ENCODE measurements at places on chromosomes 13 and 19.
A peak's percentile ranks its signal among the peaks of the same experiment; 100 is the strongest.

GRCh38 chr19:49359851-49360820, 2.1 kb downstream of the TEAD2 start:
- no peak for DNase-seq

DNA sequence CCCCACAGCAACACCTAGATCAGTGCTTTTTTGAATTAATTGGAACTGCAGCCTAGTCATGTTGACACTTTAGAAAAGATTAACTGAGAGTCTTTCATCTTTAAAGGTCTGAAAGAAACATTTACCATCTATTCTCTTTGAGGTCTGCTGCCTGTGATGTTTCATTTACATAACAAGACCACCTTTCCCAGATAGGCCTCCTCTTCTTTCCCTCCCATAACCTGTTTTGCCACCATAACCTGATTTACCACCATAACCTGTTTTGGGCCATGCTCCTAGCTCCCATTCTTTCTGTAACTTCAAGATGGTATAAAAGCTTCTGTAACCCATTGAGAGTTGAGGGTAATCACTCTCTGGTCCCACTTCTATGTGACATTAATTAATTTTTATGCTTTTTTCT, 320.8 kb downstream of the PCDH20 start:
- DNase-seq: no peak

- DNase-seq: no peak
Observed at GRCh38 chr19:15286688-15287365, 45.5 kb downstream of the BRD4 start.

DNA sequence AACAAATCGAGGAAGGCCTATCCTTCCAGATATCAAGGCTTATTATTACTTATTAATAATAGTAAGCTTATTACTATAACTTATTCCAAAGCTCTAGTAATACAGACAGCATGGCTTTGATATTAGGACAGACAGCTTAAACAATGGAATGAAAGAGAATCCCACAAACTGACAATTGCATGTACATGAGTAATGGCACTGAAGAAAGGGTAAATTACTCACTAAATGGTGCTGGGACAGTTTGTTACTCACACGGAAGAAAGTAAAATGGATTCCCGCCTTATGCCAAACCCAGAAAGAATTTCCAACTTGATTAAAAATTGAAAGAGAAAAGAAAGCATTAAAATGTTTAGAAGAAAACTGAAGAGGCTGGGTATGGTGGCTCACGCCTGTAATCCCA, 60.3 kb downstream of the MIPEP start:
- peak; percentile 55 for DNase-seq

GRCh38 chr13:37448153-37448552, 150.4 kb downstream of the POSTN start:
- DNase-seq: no peak

DNA sequence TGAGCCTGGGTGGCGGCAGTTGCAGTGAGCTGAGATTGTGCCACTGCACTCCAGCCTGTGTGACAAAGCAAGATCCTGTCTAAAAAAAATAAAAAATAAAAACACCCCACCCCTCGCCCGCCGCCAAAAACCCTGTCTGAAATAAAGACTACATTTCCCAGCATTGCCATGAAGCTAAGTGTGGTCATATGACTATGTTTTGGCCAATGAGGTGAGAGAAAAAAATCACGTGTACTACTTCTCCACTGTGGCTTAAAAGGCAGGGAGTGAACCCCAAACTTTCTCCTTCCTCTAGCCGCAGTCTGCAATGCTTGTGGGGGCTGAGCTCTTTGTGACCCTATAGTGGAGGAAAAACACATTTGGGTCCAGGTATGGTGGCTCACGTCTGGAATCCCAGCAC, 54.9 kb downstream of the COLGALT1 start:
- DNase-seq: peak; percentile 55

- no peak for DNase-seq
Observed at GRCh38 chr13:79675931-79676660, 195.1 kb downstream of the NDFIP2 start.

- peak; percentile 69 for DNase-seq
Observed at GRCh38 chr19:6232601-6233055, 47.1 kb downstream of the MLLT1 start.

- no peak for DNase-seq
Observed at GRCh38 chr19:19948800-19949199, 48.1 kb downstream of the ZNF93 start.

DNA sequence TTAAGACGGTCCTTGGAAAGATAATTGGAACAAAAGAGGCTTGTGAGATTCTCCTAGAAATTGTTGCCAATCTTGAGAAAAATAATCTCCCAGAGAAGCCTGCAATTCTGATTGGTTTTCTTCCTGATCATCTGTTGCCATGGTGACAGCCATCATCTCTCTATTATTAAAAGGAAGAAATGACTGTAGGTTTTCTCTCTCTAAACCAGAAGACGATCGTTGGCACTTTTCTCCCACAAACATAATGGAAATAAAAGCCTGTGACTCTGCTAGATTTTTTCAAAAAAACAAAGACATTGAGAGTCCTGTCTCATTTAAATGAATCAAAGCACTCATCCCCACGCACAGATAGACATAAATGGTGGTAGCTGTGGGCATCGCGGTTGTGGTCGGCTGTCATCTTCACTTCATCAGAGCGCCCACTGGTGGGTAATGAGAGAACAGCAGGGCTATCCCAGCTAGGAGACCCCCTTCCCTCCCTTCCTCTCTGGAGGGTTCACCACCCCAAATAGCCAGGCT, 21.7 kb upstream of the CALM3 start:
- DNase-seq: no peak

- no peak for DNase-seq
Observed at GRCh38 chr13:21453387-21454081, 5.6 kb downstream of the ZDHHC20 start.

GRCh38 chr13:79477968-79478367, 3.0 kb upstream of the NDFIP2 start:
- DNase-seq: no peak

- no peak for DNase-seq
Observed at GRCh38 chr13:26007261-26008125, 44.3 kb downstream of the SHISA2 start.

DNA sequence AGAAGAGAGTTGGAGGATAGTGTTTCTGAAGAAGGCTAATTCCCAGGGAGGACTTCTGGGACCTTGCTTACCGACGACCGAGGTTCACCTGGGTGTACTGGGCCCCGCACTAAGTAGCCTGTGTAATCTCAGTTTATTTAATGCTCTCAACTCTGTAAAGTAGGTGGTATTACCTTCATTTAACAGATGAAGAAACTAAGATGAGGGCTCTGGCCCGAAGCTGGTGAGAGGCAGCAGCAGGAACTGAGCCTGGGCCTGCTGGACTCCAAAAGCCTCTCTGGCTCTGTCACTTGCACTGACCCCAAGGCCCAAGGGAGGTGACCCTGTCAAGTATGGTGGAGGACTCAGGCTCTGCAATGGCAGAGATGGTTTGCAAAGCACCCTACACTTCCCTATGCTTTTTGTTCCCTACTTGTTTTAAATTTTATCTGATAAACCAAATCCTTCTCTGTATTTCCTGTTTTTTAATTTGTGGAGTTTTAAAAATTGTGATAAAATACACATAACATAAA, 50.6 kb downstream of the GGACT start:
- no peak for DNase-seq

DNA sequence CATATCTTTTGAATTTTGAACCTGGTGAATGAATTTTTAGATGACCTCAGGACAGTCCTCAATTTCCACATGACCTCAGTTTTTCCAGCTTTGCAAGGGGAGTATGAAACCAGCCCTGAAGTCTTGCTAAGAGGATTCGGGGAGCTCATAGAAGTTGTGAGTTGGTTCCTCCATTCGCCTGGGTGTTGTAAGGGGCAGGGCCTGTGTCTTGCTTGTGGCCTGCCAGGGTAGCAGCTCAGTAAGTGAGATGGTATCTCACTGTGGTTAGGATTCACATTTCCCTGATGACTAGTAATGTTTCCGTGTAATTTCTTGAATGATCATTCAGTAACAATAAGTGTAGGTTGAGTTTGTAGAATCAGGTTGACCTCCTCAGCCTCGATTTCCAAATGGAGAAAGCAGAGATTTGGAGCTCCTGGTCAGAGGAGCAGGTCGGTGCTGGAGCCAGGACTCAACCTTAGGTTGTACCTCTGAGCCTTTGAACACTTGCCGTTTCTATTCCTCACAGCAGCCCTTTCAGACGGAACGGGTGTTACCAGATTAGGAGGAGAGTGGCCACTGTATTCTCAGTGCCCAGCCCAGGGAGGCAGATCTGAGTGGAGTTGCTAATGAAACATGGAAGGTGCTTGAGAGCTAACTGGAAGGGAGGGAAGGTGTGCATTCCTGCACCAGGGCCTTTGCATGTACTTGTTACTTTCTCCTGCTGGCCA, 14.6 kb downstream of the NACC1 start:
- peak; percentile 85 for DNase-seq

DNA sequence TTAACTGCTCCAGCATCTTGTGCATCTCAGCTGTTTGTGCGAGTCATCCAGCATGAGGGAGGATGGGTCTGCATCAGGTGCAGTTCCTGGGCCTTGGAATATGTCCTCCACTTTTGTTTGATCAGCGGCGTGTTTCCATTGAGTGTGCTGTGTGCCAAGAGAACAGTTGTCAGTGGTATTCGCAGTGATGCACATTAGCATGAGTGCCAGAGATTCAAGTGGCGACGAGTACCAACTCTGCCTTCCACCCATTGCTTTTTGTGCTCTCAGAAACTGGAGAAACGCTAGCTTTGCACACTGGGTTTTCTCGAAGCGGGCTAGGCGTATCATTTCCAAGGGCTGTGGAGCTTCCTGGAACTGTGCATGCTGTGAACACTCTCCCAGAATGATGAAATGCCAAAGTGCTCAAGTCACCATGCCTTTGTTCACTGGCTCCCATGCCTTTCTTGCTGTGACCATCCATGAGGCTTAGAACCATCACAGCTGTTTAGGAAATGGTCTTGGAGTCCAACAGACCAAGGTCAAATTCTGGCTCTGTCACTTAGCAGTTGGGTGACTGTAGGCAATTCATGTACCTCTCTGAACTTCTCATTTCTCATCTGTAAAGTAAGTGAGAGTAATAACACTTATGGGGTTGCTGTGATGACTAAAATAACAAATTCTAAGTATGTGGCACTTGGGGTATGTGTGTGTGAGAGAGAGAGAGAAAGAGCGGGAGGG, 18.4 kb downstream of the LRCH1 start:
- peak; percentile 66 for DNase-seq

GRCh38 chr19:16897029-16897855, 8.4 kb downstream of the F2RL3 start:
- peak; percentile 99 for DNase-seq

GRCh38 chr13:111289251-111289650, 31.2 kb upstream of the TEX29 start:
- DNase-seq: no peak

GRCh38 chr19:16586991-16587832, 15.0 kb upstream of the SLC35E1 start:
- peak; percentile 37 for DNase-seq

GRCh38 chr19:47726467-47726866, 13.2 kb downstream of the EHD2 start:
- DNase-seq: no peak

DNA sequence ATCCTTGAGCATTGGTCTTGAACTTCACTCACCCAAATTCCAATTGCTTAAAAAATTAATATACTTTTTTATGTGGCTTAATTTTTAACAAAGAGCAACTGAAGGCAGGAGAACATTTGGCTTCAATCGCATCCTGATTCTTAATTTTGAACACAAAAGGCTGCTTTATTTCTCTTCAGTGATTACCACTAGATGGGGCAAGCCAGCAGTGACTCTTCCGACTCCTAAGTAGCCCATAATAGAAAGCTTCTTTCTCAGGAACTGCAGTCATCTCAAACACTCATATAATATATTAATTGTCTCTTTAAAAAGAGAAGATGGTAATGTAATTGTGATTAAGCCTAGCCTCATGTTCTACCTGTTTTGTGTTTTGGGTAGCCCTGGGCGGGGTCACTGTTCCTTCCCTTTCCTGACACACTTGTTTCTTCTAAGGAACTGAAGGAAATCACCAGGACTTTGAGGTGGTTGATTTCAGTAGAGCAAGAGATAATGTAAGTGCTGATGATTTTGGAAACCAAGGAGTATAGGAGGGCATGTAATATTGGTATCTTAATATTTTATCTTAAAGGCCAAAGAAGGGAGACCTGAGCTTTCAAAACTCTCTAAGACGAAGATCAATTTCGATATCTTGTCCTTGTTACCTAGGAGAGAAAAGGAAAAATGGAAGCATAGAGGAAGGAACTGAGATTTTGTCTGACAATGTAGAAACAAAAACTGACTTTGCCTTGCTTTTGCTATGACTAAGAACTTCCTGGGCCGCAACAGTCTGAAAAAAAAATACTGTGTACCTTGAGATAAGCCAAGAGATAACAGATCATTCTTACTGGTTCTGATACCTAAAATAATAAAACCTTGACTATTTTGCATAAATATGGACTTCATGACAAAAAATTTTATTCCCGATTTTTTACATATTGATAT, 73.1 kb downstream of the TNFSF13B start:
- peak; percentile 29 for DNase-seq

DNA sequence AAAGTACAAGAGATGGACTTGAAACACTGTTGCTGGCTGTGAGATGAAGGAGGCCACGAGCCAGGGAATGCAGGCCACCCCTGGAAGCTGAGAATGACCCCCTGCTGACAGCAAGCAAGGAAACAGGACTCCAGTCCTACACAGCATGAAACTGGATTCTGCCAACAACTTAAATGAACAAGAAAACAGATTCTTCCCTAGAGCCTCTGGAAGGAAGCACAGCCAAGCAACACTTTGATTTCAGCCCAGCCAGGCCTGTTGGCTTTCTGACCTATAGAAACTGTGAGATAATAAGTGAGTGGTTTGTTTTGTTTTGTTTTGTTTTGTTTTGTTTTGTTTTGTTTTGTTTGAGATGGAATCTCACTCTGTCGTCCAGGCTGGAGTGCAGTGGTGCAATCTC, 105.3 kb upstream of the CACNA1A start:
- DNase-seq: no peak

GRCh38 chr19:44499962-44500949, at the start of gene ZNF180:
Gene ZNF180 (minus strand): TSS chr19:44500522. CDS start chr19:44497334, 3,188 bp downstream.
- peak; percentile 97 for DNase-seq

- DNase-seq: no peak
Observed at GRCh38 chr13:92591117-92591516, 635.5 kb upstream of the GPC6 start.

DNA sequence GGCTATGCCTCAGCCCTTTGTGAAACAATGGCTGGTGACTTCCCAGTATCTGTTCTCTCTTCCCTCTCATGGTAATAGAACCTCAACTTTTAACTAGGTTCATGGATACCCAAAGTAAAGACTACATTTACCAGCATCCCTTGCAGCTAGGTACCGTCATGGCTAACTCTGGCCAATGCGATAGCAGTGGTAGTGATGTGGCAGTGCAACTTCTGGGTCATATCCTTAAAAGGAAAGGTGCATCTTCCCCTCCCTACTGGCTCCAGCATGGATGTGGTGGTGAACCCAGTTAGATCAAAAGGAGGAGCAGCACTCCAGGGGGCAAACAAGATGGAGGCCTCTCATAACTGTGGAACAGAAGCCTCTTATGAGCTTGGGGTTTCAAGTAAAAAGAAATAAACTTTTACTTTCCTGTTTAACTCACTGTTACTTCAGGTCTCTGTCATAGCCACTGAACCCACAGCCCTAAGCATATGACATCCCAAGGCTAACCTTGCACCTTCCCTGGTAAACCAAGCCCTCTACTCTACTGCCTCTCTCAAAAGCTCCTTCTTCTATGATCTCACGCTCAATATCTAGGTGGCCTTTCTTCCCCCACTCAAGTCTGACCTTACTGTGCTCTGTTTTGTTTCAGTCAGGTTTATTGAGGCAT, 104.4 kb downstream of the DOCK9 start:
- DNase-seq: no peak
